ENCODE measurements at places on chromosomes 12 and 14.
A peak's percentile ranks its signal among the peaks of the same experiment; 100 is the strongest.

- peak; percentile 22 for DNase-seq
Observed at GRCh38 chr14:89221109-89221810, 195.8 kb downstream of the FOXN3 start.

DNA sequence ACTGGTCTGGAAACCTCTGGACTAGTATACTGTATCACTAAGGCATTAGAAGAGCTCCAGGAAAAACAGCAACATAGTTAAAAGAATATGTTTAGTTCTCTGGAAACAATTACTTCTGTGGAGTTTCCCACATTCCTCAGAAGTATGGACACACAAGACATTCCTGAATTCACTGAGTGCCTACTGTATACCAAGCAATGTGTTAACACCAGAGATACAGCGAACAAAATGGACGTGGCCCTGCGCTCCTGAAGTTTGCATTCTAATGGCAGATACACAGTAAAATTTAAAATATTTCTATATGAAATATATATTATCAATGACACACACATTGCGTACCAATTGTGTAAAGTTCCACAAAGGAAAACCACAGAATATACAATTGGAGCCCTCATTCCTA, 1.1 kb downstream of the ANGEL1 start:
- DNase-seq = no peak

DNA sequence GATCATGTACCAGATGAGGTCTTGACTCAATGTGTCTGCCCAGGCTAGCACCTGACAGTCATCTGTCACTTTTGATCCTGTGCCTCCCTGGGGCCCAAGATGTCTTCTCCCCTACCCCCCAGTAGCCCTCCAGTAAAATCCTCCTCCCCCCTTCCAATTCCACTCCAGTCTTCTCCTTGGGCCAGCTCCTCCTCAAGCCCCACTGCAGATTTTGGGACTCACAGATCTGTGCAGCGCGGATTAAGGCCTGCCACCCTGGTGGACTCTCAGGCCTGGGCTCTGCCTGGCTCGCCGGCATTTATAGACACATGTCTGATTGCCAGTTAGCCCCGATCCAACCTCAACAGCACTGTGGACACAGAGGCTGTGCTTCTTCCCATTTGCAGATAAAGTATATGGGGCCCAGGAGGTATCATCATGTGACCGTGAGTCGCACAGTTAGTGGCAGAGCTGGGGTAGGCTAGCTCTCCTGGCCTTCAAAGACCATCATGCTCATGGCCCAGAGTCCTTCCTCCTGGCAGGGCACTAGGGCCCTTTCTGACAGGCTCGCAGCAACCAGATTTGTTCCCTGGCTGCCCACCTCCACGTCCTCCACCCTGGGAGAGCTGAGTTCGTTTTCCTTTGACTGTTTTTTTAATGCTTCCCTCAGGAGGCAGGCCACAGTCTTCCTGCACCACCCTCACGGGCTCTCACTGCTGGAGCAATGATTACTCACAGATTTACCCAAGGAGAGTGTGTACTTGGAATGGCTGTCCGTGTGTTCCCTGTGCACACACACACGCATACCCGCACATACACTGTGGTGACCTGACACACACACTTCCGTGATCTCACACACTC, 98.3 kb upstream of the DIO3 start:
- DNase-seq = no peak

DNA sequence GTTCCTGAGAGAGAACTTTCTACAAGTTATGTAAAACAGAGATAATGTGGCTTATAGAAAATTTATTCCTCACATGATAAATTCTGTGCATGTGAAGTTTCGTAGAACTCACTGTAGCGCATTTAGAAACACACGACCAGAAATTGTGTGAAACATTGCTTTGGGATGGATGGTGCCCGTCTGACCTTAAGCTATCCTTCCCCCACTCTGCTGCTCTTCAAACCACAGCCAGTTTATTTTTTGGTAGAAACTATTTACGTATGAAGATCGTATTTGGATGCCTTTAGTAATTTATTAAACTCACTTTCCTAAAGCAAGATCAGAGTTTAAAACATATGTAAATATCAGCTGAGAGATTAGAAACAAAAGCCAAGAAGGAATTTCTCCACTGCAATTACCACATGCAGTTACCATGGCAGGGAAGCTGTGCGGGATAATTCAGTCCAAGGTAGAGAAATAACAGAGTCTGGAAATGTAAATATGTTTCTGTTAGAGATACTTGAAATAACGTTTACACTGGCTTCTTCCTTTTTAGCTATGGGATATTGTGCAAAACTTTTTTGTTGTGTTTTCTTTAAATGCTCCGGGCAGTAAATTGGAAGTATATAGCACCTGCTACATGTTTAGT, 382.7 kb downstream of the RGS6 start:
- DNase-seq = no peak

- peak; percentile 76 for DNase-seq
Observed at GRCh38 chr14:31880935-31881334, 196.2 kb upstream of the ARHGAP5 start.

DNA sequence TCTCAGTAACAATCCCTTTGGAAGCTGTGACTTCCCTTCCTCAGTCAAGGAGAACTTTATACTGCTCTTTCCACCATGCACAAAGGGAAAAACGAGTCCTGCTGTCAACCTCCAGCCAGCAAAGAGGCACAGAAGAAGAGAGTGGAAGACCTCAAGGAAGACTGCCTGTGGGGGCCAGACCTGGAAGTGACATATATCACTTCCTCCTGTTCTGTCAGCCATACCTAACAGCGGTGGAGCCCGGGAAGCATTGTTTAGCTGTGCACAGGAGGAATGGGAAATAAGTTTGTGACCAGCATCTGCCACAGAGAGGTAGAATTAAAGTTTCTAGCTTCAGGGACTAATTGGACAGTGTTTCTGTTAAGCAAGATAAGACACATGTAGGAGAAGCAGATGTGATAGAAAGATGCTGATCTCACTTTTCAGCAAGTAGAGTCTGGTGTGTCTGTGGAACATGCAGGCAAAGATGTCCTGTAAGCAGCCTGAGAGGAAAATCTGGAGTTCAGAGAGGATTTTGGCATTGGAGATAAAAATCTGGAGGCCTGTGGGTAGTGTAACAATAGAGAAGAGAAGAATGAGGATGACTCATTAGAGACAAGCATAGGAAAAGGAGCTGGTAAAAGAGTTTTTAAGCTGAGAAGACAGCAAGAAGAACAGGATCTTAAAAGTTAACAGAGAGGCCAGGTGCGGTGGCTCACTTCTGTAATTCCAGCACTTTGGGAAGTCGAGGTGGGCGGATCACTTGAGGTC, 141.6 kb upstream of the CPSF6 start:
- no peak for DNase-seq

DNA sequence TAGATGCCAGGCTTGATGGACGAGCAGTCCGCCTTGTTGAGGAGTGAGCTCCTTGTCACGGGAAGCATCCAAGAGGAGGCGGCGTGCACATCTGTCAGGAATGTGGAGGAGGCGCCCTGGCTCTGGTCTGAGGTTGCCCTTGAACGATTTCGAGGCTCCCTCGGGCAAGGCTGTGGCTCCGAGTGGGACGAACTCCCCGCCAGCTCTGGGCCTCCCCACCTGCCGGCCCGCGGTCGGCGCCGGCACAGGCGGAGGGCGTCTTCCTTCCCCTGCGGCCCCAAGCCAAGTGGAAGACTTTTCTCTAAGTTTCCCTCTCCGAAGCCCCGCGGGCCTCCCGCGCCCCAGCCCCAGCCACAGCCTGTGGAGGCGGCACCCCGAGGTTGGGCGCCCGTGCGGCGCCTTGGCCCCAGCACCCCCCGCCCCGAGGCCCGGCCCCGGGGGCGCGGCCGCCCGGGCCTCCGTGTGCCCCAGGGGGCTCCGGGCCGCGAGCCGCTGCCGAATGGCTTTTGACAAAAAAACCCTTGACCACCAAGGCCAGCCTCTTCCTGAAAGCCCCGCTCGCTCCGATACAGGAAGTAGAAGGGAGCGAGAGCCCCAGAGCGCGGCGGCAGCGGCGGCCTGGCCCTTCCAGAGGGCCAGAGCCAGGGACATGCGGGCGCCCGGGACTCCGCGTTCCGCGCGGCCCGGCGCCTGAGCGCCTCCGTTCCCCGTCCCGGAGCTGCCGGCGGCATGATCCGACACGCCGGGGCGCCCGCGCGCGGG, at the start of gene RIN3:
Gene RIN3, plus strand, starts transcription at position 578 of the 762 bp plus-strand sequence. Its CDS starts 152 bp downstream, at position 730.
- DNase-seq = peak; percentile 43

DNA sequence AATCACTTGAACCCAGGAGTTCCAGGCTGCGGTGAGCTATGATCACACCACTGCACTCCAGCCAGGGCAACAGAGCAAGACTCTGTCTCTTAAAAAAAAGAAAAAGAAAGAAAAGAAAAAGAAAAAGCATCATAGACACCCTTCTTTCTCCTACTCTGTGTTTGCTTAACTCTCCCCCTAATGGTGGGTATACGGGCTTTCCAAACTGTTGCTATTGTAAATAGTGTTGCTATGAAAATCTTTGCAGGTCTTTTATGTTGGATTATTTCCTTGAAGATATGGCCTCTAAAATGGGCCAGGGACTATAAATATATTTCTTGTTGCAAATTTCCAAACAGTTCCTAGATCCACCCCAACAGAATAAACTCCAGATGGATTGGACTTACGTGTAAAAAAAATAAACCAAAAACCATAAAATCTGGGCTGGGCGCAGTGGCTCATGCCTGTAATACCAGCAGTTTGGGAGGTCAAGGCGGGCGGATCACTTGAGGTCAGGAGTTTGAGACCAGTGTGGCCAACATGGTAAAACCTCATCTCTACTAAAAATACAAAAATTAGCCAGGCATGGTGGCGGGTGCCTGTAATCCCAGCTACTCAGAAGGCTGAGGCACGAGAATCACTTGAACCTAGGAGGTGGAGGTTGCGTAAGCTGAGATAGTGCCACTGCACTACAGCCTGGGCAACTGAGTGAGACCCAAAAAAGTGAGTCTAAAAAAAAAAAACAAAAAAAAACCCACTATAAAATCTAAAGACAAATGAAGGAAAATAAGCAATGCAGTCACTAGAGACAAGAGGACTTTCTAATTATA, 25.9 kb downstream of the NFKBIA start:
- DNase-seq = no peak

DNA sequence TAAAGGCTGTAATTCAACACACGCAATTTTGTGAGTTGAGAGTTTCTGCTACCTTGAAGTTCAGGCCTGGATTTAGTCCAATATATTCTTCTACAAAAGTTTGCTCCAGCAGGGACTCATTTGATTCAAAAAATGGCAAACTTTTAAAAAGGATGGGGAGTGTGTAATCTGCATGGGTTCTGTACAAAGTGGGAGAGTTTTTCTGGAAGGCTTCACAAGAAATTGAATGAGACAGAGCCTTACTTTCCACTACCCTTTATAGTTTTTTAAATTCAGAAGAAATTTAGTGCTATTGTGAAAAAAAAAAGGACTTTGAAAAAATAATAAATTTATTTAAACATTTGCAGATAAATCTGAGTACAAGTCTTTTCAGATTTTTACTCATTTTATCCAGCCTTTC, 116.9 kb downstream of the METTL25 start:
- no peak for DNase-seq

- no peak for DNase-seq
Observed at GRCh38 chr14:54322246-54322645, 74.6 kb upstream of the CDKN3 start.

- DNase-seq = no peak
Observed at GRCh38 chr12:130452546-130452945, 114.9 kb downstream of the PIWIL1 start.

GRCh38 chr12:132494294-132495164, 4.6 kb downstream of the FBRSL1 start:
- DNase-seq = no peak

GRCh38 chr12:2163177-2163941, 110.6 kb downstream of the CACNA1C start:
- no peak for DNase-seq

DNA sequence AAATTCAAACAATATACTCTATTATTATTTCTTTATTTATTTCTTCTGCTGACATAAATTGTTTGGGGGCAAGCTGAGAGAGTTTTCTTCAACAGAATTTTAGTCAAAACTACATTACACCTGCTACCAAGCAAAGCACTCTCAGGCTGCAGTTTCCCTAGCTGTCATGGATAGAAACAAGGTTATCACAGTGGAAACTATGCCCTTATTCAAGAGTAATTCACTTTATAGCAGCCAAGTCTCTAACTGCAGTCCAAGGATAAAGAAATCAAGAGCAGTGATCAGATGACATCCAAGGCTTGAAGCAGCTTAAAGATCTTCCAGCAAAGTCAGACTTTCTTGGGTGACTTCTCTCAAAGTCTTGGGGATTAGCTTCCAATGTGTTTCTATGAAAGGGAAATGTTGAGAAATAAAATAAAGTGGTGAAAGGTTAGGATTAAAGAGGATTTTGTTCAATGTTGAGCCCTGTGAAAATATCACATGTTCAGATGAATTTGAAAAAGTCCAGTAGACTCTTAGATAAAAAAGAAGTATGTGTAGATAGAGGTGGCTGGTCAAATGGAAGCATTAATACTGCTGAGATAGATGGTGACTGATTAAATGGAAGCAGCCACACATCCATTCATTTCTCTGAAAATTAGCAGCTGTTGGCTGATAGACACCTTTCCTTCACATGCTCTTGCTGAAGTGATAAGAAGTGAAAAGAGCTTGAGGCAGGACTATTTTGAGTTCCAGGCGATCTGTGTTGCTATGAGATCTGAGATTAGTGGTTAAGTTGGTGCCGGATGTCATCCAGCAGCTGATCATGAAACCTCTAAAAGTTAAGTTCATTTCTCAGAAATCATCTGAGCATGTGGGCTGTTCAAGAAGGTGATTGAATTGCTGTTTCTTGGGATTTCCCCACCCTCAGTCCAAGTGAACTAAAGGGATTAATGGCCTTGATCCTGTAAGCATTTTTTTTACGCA, 257.8 kb upstream of the BTG1 start:
- DNase-seq = no peak

DNA sequence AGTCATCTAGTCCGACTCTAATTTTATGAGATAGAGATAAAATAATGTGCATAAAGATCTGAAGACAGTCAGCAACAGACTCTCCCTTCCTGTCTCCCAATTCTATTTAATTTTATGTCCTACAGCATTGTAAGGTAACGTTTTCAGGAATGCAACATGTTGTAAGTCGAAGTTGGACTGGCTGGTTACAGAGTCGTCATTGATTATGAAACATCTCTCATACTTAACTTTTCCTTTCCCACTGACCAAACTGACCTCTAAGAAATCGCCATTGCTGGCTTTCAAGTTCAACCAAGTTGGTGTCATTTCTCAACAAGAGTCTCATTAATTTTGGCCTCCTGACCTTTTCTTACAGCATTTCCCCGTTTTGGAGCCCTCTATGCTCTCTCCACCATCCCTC, 4.9 kb upstream of the RIC8B start:
- no peak for DNase-seq

- DNase-seq = no peak
Observed at GRCh38 chr14:68680541-68681051, 112.3 kb downstream of the ZFP36L1 start.

- DNase-seq = no peak
Observed at GRCh38 chr12:77817276-77817675, 13.4 kb upstream of the NAV3 start.
